ENCODE measurements at places on chromosomes 13 and 19. TPM values are rescaled to one million over a fixed set of nuclear protein-coding genes. Genes with fewer than 3 reads are reported as not detected.

- DNase-seq, result peak; percentile 78
Measured at GRCh38 chr19:43562698-43563241, 12.6 kb downstream of the XRCC1 start.

DNA sequence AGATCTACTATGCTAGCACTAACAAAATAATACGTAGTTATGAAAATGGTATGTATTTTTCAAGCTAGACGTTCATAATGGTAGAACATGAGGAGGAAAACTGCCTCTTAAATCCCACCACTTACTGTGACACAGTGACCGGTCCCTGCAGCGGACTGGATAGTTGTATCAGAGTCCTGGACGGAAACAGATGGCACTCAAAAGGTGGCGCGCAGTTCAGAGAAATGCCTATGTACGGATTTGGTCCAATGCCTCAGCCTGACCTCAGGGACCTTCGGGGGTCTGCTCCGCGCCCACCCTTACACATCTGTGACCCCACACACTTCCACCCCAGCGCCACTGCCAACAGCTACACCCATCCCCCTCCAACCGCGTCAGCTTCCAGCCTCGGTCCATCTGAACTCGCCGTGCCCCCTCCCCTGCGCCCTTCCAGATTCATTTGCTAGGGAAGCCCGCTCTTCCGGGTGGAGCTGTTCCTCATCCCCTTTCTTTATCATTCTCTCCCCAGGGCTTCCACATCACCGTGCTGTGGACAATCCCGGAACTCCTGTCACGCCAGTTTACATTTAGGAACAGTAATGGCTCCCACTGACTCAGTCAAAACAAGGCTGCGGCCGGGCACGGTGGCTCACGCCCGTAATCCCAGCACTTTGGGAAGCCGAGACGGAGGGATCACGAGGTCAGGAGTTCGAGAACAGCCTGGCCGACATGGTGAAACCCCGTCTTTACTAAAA, 792 bp upstream of the LENG8 start:
- no peak for DNase-seq

CYP2A13 gene
- not detected for total RNA-seq

DNA sequence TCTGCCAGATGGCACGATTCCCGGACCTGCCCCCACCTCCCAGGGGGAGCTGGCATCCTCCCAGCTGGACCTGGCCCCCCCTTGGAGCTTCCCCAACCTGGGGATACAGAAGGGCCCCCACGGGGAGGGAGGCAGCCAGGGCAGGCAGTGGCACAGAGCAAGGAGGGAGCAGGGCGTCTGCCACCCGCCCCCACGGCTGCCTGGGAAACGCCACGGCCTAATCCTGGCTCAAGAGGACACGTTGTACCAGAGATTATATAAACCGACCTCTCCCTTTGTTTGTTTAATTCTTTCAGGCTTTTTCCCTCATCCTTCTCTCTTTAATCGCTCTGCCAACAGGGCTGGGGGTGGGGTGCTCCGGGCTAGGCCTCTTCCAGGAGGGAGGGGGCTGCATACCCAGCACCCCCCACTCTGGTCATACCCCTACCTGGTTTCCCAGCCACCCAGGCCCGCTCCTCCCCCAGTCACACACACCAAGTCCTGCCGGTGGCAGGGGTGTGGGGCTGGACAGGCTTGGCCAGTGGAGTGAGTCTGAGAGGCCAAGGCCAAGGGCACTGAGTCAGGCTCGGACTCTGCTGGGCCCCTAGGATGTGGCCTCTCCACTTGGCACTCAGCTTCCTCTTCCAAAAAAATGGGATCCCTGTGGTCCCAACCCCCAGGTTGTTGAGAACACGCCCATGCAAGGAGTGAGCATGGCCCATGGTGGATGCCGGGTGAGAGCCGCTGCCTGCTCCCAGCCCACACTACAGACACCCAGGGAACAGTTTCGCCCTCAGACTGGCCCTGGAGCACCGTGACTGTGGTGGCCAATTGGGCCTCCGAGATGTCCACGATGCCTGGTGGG, 29.5 kb upstream of the NFIC start:
- no peak for DNase-seq

KCNN1 gene
- 0.13 TPM for total RNA-seq

GRCh38 chr19:2409352-2409912, 18.0 kb downstream of the TIMM13 start:
- DNase-seq, result no peak

KIR2DL3 gene
- 0.29 TPM for total RNA-seq

KIR2DL4 gene
- total RNA-seq, result not detected

DNA sequence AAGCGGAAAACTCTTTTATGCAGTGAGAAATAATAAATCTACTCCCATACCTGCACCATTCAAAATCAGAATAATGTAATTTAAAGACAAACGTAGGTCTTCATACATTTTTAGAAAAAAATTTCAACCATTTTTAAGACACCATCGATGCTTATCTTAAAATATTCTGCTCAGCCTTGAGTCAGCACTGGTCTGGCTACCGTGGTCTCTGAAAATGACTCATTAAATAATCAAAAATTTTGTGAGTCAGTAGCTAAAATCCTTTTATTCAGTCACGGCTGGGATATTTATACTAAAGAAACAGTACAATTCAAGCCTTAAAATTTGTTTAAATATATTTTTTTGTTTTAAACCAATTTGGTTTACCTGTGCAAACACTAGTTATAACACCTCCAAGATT, 2862.8 kb upstream of the PCDH20 start:
- no peak for DNase-seq

LCP1 gene
- total RNA-seq, result 869 TPM

ADGRE1 gene
- 0.53 TPM for total RNA-seq

GRCh38 chr19:8224394-8225145, 15.4 kb downstream of the CERS4 start:
- no peak for DNase-seq

ZNF285 gene
- 0.64 TPM for total RNA-seq

NKPD1 gene
- 0.18 TPM for total RNA-seq

GAPDHS gene
- total RNA-seq, result not detected

DNA sequence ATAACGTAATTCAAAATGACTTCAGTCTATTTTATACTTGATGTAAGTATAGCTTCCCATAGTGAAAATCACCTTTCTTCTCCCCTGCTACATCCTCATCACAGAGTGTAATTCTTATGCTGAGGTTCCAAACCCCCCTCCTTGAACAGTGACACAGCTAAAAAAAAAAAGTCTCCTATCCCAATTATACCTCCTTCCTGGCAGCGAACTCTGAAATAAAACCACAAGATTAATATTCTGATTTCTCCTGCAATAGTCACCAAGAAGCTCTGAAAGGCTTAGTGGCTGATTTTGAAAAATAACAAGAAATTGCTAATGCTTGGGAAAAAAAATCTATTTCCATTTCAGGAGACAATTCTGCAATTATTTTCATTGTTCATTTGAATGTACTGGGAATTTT, 36.3 kb downstream of the EFNB2 start:
- DNase-seq, result no peak

NCR1 gene
- total RNA-seq, result 0.31 TPM

SYCN gene
- total RNA-seq, result not detected

CASP14 gene
- total RNA-seq, result not detected

GRCh38 chr13:20685092-20685491, 18.4 kb upstream of the IL17D start:
- DNase-seq, result no peak

- no peak for DNase-seq
Measured at GRCh38 chr13:40094056-40094455, 438.6 kb downstream of the COG6 start.

GRCh38 chr13:34561033-34561432, 381.0 kb upstream of the NBEA start:
- no peak for DNase-seq

Data from CD8-positive, alpha-beta memory T cell (primary cell).